ENCODE measurements at places on chromosomes 1 and 21. TPM values are rescaled to one million over a fixed set of nuclear protein-coding genes. Genes with fewer than 3 reads are reported as not detected.

GREM2 gene
- total RNA-seq = 5.1 TPM

CR2 gene
- not detected for total RNA-seq

RGL1 gene
- 22.3 TPM for total RNA-seq

CFAP74 gene
- total RNA-seq = not detected

SMPDL3B gene
- not detected for total RNA-seq

IQCC gene
- 1.2 TPM for total RNA-seq

PALMD gene
- total RNA-seq = 38.3 TPM

H6PD gene
- 66.6 TPM for total RNA-seq

POU3F1 gene
- not detected for total RNA-seq

MPL gene
- not detected for total RNA-seq

HRNR gene
- total RNA-seq = not detected

GCSAML gene
- total RNA-seq = not detected

AMY1B gene
- total RNA-seq = not detected

SEC16B gene
- total RNA-seq = 6.0 TPM

KCNC4 gene
- total RNA-seq = 4.7 TPM

SLC9C2 gene
- total RNA-seq = under 0.01 TPM

VWA5B1 gene
- total RNA-seq = not detected

KCND3 gene
- 11.8 TPM for total RNA-seq

RAP1GAP gene
- 0.65 TPM for total RNA-seq

GPR37L1 gene
- under 0.01 TPM for total RNA-seq

EXO1 gene
- total RNA-seq = 4.1 TPM

KRTAP19-1 gene
- total RNA-seq = not detected

GGPS1 gene
- 43.1 TPM for total RNA-seq

TMEM82 gene
- total RNA-seq = not detected

CLCA1 gene
- not detected for total RNA-seq

SYCP1 gene
- not detected for total RNA-seq

DDOST gene
- total RNA-seq = 246 TPM

SLC25A34 gene
- 0.52 TPM for total RNA-seq

FAM163A gene
- not detected for total RNA-seq

PRKAA2 gene
- total RNA-seq = 2.5 TPM

SLC45A1 gene
- total RNA-seq = 0.86 TPM

TMOD4 gene
- total RNA-seq = 0.52 TPM

TNFRSF4 gene
- total RNA-seq = 0.13 TPM

MX1 gene
- 35.1 TPM for total RNA-seq

LRRC8B gene
- 1.6 TPM for total RNA-seq

ZNF683 gene
- total RNA-seq = not detected

LCE2C gene
- total RNA-seq = not detected

TMEM234 gene
- 19.5 TPM for total RNA-seq

DMRTA2 gene
- not detected for total RNA-seq

NES gene
- 0.26 TPM for total RNA-seq

OR10J1 gene
- not detected for total RNA-seq

OR2T35 gene
- not detected for total RNA-seq

HOOK1 gene
- under 0.01 TPM for total RNA-seq

ILF2 gene
- total RNA-seq = 165 TPM

PPP2R5A gene
- 29.5 TPM for total RNA-seq

FGR gene
- total RNA-seq = 0.13 TPM

MSH4 gene
- 0.13 TPM for total RNA-seq

S100A2 gene
- 3.1 TPM for total RNA-seq

Measured in articular chondrocyte of knee joint (primary cell).